GM12878 (cell line): ENCODE measurements at places on chromosomes 1 and 21. TPM values are rescaled to one million over a fixed set of nuclear protein-coding genes. Genes with fewer than 3 reads are reported as not detected.

The MAP10 gene
- 4.4 and 4.7 TPM in 2 replicates for total RNA-seq

- no peaks in the 10 kb centered on the region for H3K27me3 ChIP-seq
- peaks cover 5% of the 10 kb centered on the region; the same call in 1 of the 2 replicates for H3K4me1 ChIP-seq
- no peak overlapping the region for H3K27ac ChIP-seq
- no peak for DNase-seq
- H3K4me3 ChIP-seq, result no peak overlapping the region
- no peaks in the 10 kb centered on the region; the same call in 1 of the 2 replicates for H3K36me3 ChIP-seq
These were observed 20.4 kb downstream of the CDC7 start for GRCh38 chr1:91520942-91521507.

- no peaks in the 10 kb centered on the region; the same call in 1 of the 2 replicates for H3K4me1 ChIP-seq
- no peaks in the 10 kb centered on the region for H3K27me3 ChIP-seq
- H3K4me3 ChIP-seq, result no peak overlapping the region
- H3K27ac ChIP-seq, result no peak overlapping the region
- H3K36me3 ChIP-seq, result no peaks in the 10 kb centered on the region
These were observed 100.8 kb downstream of the UCK2 start for GRCh38 chr1:165928075-165928731.

- H3K4me1 ChIP-seq, result no peaks in the 10 kb centered on the region
- no peaks in the 10 kb centered on the region for H3K27me3 ChIP-seq
These were observed 10.0 kb upstream of the C1orf115 start for GRCh38 chr1:220680085-220680687.

- no peaks in the 10 kb centered on the region for H3K36me3 ChIP-seq
- H3K27ac ChIP-seq, result no peak overlapping the region
- H3K27me3 ChIP-seq, result no peaks in the 10 kb centered on the region
- peaks cover 17% of the 10 kb centered on the region for H3K4me1 ChIP-seq
- DNase-seq, result peak; percentile 31
These were observed 22.9 kb downstream of the SPSB1 start for GRCh38 chr1:9315411-9316079.

- H3K27ac ChIP-seq, result no peak overlapping the region
- H3K36me3 ChIP-seq, result no peaks in the 10 kb centered on the region
- DNase-seq, result no peak
These were observed 68.7 kb upstream of the KCNA3 start for GRCh38 chr1:110743397-110743796.

- H3K27ac ChIP-seq, result no peak overlapping the region
- no peak overlapping the region for H3K4me3 ChIP-seq
- DNase-seq, result no peak
- no peaks in the 10 kb centered on the region for H3K4me1 ChIP-seq
- H3K27me3 ChIP-seq, result no peaks in the 10 kb centered on the region
These were observed 40.9 kb downstream of the CYP4A11 start for GRCh38 chr1:46900401-46900800.

DNA sequence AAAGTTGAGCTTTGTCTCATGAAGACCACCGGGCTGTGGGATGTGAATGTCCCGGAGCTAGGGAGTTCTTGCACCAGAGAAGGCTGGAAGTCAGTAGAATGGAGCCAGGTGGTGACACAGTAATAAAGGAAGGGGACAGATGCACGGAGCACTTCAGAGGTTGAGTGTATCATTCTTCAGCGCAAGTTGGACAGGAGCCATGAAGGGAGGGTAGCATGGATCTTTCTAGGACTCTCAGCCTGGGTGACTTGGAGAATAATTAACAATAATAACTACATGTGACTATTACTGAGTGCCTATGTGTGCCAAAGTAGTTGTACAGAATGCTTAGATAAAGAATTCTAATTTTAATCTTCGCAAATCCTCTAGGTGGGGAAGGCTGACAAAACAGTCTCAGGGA lies 258.7 kb upstream of the AJAP1 start:
- H3K4me3 ChIP-seq, result no peak overlapping the region
- DNase-seq, result no peak
- no peaks in the 10 kb centered on the region for H3K27me3 ChIP-seq
- H3K36me3 ChIP-seq, result no peaks in the 10 kb centered on the region

The STMN1 gene
- total RNA-seq, result 342 and 364 TPM in 2 replicates

The OR2W3 gene
- not detected in 2 replicates for total RNA-seq

DNA sequence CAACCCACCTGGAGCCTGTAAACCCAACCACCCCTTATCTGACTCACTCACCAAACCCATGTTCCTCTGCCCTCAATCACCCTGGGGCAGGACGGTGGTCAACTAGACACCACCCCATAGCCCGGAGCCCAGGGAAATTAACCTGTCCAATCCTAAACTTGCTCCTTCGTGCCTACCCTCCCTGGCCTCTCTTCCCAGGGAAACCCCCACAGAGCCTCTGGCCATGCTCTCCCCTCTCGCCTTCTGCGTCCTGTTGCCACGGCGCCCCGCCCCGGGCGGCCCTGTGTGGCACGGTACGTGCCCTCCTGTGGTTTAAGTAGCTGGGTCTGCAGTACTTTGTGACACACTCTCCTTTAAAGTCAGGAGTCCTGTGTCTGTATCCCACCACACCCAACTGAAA lies 4.0 kb upstream of the FTCD start:
- H3K27me3 ChIP-seq, result no peaks in the 10 kb centered on the region
- no peak overlapping the region for H3K4me3 ChIP-seq
- DNase-seq, result no peak
- H3K36me3 ChIP-seq, result no peaks in the 10 kb centered on the region

DNA sequence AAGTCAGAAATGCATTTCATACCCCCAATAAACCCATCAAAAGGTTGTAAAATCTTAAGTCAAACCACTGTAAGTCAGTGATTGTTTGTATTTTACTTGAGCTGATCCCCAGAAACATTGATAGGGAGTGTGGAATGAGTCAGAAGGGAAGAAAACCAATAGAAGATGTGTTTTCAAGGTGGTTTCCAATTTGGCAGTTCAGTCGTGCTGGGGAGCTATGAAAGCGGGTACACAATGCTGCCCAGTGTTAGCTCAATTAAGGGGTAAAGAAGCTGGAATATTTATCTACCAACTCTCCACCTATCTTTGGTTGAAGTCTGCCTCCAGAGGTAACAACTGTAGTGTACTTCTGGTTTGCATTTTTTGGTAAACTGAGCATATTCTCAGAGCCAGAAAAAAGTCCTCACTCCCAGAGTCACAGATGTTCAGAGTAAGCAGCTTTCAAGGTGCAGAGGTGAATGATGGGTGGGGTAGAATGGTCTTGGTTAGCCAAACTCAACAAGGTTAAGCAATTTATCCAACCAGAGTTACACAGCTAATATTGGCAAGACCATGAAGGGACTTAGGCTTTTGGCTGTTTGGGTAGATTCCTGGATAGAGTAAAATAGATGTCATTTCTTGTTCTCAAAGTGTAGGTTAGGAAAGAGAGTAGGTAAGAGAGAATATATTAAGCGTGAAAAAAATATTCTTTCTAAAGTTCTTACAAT lies 202.9 kb upstream of the ADGRL2 start:
- DNase-seq, result peak; percentile 39
- H3K27me3 ChIP-seq, result no peaks in the 10 kb centered on the region
- H3K4me3 ChIP-seq, result no peak overlapping the region
- H3K36me3 ChIP-seq, result no peaks in the 10 kb centered on the region
- peaks cover 9% of the 10 kb centered on the region for H3K4me1 ChIP-seq

DNA sequence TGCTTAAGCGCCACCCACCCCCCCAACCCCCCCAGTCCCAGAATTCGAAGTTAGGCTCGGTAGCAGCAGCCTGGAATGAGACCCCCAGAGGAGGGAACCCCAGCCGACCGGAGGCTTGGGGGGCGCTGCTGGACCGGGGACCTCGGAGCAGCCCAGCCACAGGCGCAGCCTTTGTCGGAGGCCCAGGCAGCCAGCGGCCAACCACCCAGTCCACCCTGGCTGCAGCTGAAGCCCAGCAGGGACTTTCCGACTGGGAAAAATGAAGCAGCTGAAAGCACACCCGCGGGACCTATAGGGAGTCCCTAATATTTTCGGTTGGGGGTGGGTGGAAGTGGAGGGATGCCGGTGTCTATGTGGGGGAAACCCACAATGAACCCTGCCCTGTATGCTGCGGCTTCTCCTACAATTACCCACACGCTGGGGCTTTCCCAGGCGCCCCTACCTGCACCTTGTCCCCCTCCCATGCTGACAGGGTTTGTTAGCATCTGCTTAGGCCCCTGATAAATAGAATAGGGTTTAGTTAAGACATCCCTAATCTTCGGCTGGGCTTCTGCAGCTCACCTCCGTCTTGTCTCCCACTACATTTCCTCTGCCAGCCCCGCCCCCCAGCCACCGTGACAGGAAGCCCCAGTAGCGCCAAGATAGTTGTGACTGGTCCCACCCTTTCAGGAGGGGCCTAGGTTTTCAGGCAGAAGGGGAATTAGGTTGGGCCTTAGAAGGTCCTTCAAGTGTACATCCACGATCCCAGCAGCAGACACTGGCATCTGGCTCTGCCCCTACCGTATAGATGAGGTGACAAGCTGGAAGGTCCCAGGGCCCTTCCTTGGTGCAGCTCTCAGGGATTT lies 838 bp downstream of the CCDC28B start:
- peaks cover 11% of the 10 kb centered on the region for H3K36me3 ChIP-seq
- H3K27ac ChIP-seq, result peak overlapping the region; percentile 89
- DNase-seq, result peak; percentile 50
- H3K4me1 ChIP-seq, result peaks cover 17% of the 10 kb centered on the region
- H3K4me3 ChIP-seq, result peak overlapping the region; percentile 90

- no peak overlapping the region for H3K27ac ChIP-seq
- no peaks in the 10 kb centered on the region for H3K4me1 ChIP-seq
- no peaks in the 10 kb centered on the region for H3K27me3 ChIP-seq
- H3K36me3 ChIP-seq, result no peaks in the 10 kb centered on the region
- DNase-seq, result no peak
These were observed 263.1 kb downstream of the CAMTA1 start for GRCh38 chr1:7048395-7048794.

The TSPAN1 gene
- 0.18 and 0.61 TPM in 2 replicates for total RNA-seq

DNA sequence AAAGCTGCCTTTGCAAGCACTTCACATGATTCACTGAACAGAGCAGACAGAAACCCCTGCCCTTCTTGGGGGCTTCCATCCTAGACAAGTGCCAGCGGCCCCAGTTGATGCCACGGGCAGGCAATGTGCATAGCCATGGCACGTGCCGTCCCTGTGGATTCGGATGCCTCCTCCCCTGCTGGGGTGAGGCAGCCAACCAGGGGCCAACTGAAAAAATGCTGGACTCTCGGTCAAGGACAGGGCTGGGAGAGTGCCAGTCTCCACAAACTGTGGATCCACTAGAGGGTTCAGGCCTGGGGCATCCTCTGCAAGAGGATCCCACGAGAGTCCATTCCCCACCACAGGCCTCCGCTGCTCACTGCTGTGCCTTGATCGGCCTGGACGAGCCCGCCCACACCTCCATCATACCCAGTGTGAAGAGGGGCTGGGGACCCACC lies 3.8 kb downstream of the JMJD4 start:
- DNase-seq, result no peak
- H3K4me1 ChIP-seq, result peaks cover 17% of the 10 kb centered on the region
- no peak overlapping the region for H3K4me3 ChIP-seq
- H3K27me3 ChIP-seq, result no peaks in the 10 kb centered on the region

GRCh38 chr21:42330380-42331371 lies 15.5 kb upstream of the TFF3 start:
- no peak for DNase-seq
- H3K27me3 ChIP-seq, result no peaks in the 10 kb centered on the region
- H3K4me1 ChIP-seq, result peaks cover 3% of the 10 kb centered on the region; the same call in 1 of the 2 replicates
- H3K27ac ChIP-seq, result no peak overlapping the region
- H3K36me3 ChIP-seq, result no peaks in the 10 kb centered on the region

DNA sequence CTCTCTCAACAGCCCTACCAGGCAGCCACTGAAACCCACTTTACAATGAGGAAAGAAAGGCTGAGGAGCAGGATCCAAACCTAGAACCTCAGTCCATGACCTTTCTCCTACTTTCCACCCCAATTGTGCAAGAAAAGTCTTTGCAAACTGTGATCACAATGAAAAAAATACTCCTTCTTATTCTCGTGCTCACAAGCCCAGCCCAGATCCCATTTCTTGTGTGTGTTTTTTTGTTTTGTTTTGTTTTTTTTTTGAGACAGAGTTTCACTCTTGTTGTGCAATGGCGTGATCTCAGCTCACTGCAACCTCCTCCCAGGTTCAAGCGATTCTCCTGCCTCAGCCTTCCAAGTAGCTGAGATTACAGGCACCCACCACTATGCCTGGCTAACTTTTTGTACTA lies 97.7 kb downstream of the CRYAA start:
- 0 out of 2 replicates have a peak, but pooled peaks cover 4% of the 10 kb centered on the region for H3K4me1 ChIP-seq
- no peak for DNase-seq
- no peak overlapping the region for H3K4me3 ChIP-seq
- no peaks in the 10 kb centered on the region for H3K27me3 ChIP-seq

GRCh38 chr1:150362721-150363425 lies 1.1 kb upstream of the RPRD2 start:
- H3K27me3 ChIP-seq, result no peaks in the 10 kb centered on the region
- peak overlapping the region; percentile 94 for H3K27ac ChIP-seq
- no peaks in the 10 kb centered on the region for H3K36me3 ChIP-seq

- H3K27me3 ChIP-seq, result no peaks in the 10 kb centered on the region; the same call in 1 of the 2 replicates
- no peak for DNase-seq
- H3K4me1 ChIP-seq, result no peaks in the 10 kb centered on the region
- no peak overlapping the region for H3K4me3 ChIP-seq
- no peaks in the 10 kb centered on the region for H3K36me3 ChIP-seq
These were observed 87.0 kb downstream of the SIPA1L2 start for GRCh38 chr1:232542633-232543593.

The L1TD1 gene
- total RNA-seq, result 0.24 and 0.31 TPM in 2 replicates

The RIMKLA gene
- total RNA-seq, result 0.05 and 0.19 TPM in 2 replicates

- peaks cover 17% of the 10 kb centered on the region for H3K27me3 ChIP-seq
- no peaks in the 10 kb centered on the region for H3K36me3 ChIP-seq
- H3K4me3 ChIP-seq, result no peak overlapping the region
These were observed 5.1 kb upstream of the OLIG1 start for GRCh38 chr21:33064623-33065390.

The CASZ1 gene
- 9.8 and 11.8 TPM in 2 replicates for total RNA-seq

DNA sequence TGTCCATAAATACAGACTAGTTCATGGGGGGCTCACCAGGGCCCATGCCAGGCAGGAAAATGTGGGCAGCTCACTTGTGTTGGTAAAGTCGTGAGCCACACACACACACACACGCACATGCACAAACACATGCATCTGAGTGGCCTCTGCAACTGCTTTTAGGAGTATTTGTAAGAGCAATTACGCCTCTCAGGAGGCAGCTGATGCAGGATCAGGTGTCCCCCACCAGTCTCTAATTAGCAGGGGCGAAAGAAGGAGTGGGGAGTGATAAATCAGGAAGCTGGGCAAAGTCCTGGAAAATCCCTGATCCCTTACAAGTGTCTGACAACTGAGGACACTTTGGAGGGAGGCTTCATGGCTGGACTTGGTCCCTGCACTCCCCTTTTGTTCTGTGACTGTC lies 5.7 kb upstream of the IVL start:
- H3K27me3 ChIP-seq, result no peaks in the 10 kb centered on the region
- no peak for DNase-seq
- no peak overlapping the region for H3K4me3 ChIP-seq
- H3K36me3 ChIP-seq, result no peaks in the 10 kb centered on the region

- no peaks in the 10 kb centered on the region for H3K27me3 ChIP-seq
- no peak overlapping the region for H3K4me3 ChIP-seq
- no peaks in the 10 kb centered on the region for H3K4me1 ChIP-seq
- no peaks in the 10 kb centered on the region for H3K36me3 ChIP-seq
- no peak overlapping the region for H3K27ac ChIP-seq
These were observed 87.1 kb upstream of the BCL10 start for GRCh38 chr1:85363521-85363920.

GRCh38 chr1:14495381-14495780 lies 103.1 kb upstream of the KAZN start:
- no peaks in the 10 kb centered on the region for H3K4me1 ChIP-seq
- DNase-seq, result no peak
- H3K27ac ChIP-seq, result no peak overlapping the region

GRCh38 chr1:63448731-63449246 lies 74.2 kb downstream of the ITGB3BP start:
- no peaks in the 10 kb centered on the region for H3K36me3 ChIP-seq
- H3K4me3 ChIP-seq, result no peak overlapping the region
- no peaks in the 10 kb centered on the region for H3K4me1 ChIP-seq
- no peak overlapping the region for H3K27ac ChIP-seq
